Stimulated activated CD8-positive, alpha-beta memory T cell treated with anti-CD3 and anti-CD28 coated beads, Interleukin-7, amount 100 ng/mL, for 1 hour (primary cell): ENCODE measurements at places on chromosomes 11 and 22.

DNA sequence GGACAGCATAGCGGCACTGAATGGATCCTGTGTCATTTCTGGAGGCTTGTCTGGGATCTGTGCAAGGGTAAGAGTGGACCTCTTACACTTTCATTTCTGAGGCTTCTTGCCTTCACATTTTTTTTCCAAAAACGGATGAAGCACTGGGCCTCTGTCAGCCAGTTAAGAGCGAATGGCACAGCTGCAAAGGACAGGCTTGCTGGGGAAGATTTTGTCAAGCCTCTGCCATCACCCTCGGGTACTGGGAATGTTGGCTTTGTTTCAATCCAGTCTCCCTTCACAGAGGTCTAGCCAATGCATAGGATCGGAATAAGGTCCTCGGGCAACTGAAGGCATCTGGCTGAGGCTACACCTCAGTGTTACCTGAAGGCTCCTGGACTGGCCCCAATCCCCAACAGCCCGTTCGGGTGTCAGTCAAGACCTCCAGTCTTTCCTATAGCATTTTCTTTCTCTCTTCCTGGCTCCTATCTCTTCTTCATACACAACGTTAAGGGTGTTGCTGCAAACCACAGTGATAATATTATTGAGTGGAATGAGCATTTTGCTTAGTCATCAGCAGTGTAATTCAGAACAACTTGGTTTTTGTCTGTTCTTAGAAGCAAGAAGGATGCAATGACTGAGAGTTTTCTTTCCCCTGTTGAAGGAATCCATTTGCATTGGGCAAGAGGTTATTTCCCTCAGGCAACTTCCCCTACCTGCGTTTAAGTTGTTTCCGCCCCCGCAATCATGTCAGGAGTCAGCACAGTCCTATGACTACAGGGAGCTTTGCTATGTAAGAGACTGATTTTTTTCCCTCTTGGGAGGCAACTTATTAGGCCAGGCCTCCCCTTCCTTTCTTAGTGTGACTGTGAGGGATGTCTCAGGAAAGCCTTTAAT lies 22.8 kb downstream of the NPAT start:
- no peak for DNase-seq

DNA sequence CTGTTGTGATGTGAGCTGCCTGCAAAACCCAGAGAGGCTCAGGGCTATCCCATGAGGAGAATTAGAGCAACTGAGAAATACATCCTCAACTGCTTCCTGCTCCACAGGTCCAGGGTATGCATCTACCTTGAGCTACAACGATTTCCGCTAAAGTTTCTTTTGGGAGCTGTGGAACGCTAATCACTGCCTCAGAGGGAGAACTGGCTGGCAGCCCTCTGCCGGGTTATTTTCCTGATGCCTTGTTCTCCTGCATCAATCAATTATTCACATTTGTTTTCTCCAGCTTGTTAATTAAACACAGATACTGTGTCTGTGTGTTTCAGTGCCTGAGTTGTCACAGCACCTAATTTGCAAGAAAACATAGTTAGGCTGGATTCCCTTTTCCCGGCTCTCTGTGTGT lies 211.1 kb upstream of the PLET1 start:
- no peak for DNase-seq

- DNase-seq: no peak
Measured at GRCh38 chr11:30128269-30128932, 102.4 kb upstream of the FSHB start.

DNA sequence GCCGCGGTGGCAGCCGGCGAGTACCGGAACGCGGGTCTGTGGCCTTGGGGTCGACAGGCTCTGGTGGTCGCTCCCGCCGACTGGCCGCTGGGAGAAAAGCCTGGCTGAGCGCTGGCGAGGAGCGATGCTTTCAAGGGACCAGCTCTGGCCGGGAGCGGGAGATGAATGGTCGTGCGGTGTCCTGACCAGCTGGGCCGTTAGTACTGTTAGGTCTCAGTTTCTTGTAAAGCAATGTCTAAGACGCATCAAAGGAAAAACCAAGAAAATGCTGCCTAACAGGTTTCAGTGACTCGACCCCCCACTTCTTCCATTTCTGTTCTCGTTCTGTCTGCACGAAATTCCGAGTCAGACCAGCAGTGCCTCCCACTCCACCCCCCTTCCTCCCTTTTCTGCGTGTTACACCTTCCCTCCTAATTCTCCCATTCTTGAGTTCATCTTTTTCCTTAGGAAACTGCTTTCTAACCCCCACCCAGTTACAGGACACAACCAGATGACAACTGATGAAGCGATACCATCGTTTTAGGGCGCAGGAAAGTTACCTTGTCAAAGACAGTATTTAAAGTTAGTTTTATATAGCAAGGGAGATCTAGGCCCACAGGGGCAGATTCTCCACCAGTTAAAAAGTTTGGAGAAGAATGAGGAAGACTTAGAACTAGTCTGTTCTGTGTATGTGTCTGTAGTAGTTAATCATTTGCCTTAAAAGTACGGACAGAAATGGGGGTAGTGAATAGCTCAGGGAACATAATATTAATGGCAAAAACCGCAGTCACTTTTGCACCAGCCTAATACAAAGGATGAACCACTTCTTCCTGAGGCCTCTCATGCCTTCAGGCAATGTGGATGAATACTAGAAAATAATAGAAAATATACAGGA lies 1.0 kb downstream of the CUL5 start:
- DNase-seq: no peak

- DNase-seq: no peak
Measured at GRCh38 chr22:34812631-34813030, 253.3 kb upstream of the ISX start.

- DNase-seq: no peak
Measured at GRCh38 chr22:38104084-38104483, 6.4 kb downstream of the BAIAP2L2 start.

- DNase-seq: no peak
Measured at GRCh38 chr11:34316347-34317035, 41.3 kb downstream of the ABTB2 start.
